ENCODE measurements at places on chromosomes 3 and 15.

DNA sequence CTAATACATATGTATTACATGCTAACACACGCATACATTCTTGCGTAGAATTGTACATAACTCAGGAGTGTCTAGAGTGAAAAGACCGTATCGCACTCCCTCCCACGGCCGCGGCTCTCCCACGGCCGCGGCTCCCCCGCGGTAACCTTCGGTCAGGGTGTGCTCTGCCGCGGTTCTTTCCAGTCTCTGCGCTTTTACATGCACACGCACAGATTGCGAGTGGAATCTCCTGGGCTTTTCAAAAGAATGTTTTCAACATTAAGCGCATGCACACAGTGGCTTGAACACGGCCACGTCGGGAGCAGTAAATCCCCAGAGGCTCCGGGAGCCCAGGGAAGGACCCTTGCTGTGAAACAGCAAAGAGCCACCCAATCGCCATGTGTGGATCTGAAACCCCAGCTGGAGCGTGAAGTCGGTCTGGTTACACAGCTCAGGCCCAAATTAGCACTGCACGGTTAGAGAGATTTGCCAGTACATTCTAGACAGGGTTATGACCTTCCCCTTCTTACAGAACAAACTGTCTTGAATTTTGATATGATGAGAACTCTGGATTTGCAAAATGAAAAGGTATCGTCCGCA lies 805 bp upstream of the RGMA start:
- DNase-seq: no peak

DNA sequence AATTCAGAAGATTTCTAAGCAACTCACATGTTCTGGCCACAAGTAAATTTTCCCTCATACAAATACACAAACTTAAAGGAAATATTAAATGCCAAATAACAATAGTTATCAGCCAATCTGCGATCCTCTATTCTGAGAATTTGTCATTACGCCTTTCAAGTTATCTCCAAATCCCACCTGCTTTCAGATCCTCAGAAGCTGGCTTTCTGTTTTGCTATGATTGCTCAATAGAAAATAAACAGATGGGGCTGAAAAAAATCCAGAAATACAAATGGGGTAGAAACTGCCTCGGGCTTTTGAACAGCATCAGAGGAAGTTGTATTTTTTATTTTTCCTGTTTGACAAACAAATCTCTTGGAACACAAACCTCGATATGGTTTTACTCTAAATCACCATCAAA lies 74.0 kb upstream of the CNTN4 start:
- no peak for DNase-seq

- no peak for DNase-seq
These were observed 25.3 kb downstream of the SEMA5B start for GRCh38 chr3:123002100-123002748.

- no peak for DNase-seq
These were observed 50.7 kb downstream of the ADAMTS17 start for GRCh38 chr15:100291106-100291505.

DNA sequence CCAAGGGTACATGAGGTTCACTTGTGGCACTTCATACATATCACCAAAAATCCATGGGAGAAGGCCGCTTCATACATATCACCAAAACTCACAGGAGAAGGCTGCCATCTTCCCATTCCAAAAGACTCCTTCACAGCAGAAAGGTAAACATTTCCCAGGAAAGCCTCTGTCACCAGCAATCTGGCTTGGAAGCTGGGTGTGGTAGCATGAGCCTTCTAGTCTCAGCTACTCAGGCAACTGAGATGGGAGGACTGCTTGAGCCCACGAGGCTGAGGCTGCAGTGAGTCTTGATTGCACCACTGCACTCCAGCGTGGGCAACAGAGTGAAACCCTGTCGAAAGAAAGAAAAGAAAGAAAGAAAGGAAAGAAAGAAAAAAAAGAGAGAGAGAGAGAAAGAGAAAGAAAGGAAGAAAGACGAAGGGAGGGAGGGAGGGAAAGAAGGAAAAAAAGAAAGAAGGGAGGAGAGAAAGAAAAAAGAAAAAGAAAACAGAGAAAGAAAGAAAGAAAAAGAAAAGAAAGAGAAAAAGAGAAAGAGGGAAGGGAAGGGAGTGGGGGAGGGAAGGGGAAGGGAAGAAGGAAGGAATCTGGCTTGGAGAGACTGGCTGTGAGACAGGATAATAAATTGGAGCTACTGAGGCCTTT lies 7.2 kb downstream of the LRIG1 start:
- DNase-seq: no peak

- DNase-seq: no peak
These were observed 66.3 kb downstream of the CCR1 start for GRCh38 chr3:46141813-46142212.

DNA sequence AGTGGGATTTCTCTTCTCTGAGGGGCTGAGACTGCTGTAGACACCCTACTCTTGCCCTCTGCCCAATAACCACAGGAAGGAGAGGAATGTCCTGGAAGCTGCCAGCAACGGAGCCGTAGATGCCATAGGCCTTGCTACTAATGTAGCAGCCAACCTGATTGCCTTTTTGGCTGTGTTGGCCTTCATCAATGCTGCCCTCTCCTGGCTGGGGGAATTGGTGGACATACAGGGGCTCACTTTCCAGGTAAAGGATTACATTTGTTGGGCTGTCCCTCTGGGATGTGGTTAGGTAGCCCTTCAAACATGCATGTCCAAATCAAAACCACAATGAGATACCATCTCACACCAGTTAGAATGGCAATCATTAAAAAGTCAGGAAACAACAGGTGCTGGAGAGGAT lies 16.1 kb downstream of the SLC28A2 start:
- peak; percentile 47 for DNase-seq

DNA sequence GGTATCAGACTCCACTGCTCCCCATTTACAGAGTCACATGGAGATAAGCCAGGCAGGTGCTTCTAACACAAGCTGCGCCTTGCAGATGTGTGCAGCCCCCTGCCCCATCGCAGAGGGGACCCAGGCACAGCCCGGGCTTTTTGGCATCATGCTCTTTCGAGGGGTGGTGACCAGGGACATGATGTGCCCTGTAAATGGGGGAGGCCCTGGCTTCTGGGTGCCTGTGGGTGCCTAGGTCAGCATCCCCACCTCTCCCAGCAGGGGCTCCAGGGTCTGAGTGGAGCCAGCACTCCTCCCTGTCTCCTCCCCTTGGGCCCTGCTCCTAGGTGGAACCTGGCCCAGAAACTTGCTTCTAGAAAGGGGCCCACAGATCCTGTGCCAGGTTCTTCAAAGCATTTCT lies 15.2 kb downstream of the TRPM1 start:
- no peak for DNase-seq

DNA sequence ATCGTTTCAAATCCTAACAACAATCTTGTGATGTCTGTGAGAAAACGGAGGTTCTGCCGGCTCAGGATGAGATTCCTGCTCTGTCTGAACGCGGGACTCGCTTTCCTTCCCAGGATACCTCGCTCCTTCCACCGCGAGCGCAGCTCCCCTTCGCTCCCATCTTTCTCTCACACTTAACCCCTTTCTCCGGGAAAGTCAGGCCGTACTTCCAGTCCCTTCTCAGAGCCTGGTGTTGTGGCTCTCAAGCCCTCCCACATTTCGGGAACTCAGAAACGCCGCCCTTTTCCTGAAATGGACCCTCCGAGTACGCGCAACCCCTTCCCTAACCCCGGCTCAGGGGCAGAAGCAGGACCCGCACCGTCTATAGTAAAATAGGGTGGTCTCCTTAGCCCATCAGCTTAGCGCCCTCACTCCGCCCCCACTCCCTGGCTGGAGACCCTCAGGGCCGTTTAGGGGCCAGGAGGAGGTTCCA lies 378 bp upstream of the FEM1B start:
- no peak for DNase-seq

GRCh38 chr15:63891079-63891767 lies 57.5 kb upstream of the HERC1 start:
- peak; percentile 89 for DNase-seq

All from H9 (cell line).